ENCODE measurements at places on chromosomes 16 and 17. TPM values are rescaled to one million over a fixed set of nuclear protein-coding genes. Genes with fewer than 3 reads are reported as not detected.

- peak overlapping the region; percentile 70 for H3K27ac ChIP-seq
- no peak overlapping the region for H3K4me3 ChIP-seq
- H3K27me3 ChIP-seq: no peaks in the 10 kb centered on the region
- no peak for DNase-seq
These were observed 87.9 kb upstream of the TOB1 start for GRCh38 chr17:50953831-50954601.

- no peak overlapping the region for H3K4me3 ChIP-seq
- H3K36me3 ChIP-seq: no peaks in the 10 kb centered on the region
- DNase-seq: no peak
These were observed 144.4 kb downstream of the ZNF18 start for GRCh38 chr17:11852912-11853311.

NOXO1 gene
- 2.6 TPM for total RNA-seq

ZDHHC1 gene
- total RNA-seq: 4.8 TPM

SDR42E2 gene
- not detected for total RNA-seq

DNA sequence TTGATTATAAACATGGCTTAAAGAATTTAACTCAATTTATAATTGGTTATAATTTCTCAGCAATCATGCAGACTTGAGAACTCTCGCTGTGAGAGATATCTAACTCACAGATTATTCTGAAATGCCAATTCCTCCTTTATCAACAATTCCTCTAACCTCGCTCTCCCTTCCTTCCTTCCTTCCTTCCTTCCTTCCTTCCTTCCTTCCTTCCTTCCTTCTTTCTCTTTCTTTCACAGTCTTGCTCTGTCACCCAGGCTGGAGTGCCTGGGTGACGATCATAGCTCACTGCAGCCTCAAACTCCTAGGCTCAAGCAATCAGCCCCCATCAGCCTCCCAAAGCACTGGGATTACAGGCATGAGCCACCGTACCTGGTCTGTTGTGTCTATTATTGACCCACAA lies 42.4 kb downstream of the CHD9 start:
- H3K4me1 ChIP-seq: peaks cover 54% of the 10 kb centered on the region
- H3K27ac ChIP-seq: peak overlapping the region; percentile 95
- H3K36me3 ChIP-seq: no peaks in the 10 kb centered on the region
- no peak overlapping the region for H3K4me3 ChIP-seq
- no peaks in the 10 kb centered on the region for H3K27me3 ChIP-seq
- DNase-seq: no peak

MFAP4 gene
- 10.1 TPM for total RNA-seq

HSPB9 gene
- not detected for total RNA-seq

GRCh38 chr17:51435641-51436091 lies 175.3 kb downstream of the UTP18 start:
- H3K4me1 ChIP-seq: peaks cover 18% of the 10 kb centered on the region
- H3K27ac ChIP-seq: no peak overlapping the region
- no peak for DNase-seq

NPIPA7 gene
- 8.5 TPM for total RNA-seq

DNA sequence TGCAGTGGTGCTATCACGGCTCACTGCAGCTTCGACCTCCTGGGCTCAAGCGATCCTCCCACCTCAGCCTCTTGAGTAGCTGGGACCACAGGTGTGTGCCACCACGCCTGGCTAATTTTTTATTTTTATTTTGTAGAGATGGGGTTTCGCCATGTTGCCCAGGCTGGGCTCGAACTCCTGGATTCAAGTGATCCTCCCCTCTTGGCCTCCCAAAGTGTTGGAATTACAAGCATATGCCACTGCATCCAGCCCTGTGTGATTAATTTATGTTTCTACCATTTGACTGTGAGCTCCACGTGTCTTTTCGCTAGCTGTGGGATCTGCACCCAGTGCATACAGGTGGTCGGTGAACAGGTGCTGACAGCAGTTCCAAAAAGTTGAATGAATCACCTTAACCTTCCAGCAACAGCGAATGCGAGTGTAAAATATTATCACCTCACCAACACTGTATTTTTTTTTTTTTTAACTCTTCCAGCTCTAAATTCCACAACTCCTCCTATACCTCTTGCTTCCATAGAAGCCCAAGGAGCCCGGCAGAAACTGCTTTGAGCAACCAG lies 484 bp upstream of the NUDT7 start:
- peaks cover 5% of the 10 kb centered on the region for H3K36me3 ChIP-seq
- DNase-seq: no peak
- peak overlapping the region; percentile 93 for H3K27ac ChIP-seq
- peaks cover 18% of the 10 kb centered on the region for H3K4me1 ChIP-seq

DNA sequence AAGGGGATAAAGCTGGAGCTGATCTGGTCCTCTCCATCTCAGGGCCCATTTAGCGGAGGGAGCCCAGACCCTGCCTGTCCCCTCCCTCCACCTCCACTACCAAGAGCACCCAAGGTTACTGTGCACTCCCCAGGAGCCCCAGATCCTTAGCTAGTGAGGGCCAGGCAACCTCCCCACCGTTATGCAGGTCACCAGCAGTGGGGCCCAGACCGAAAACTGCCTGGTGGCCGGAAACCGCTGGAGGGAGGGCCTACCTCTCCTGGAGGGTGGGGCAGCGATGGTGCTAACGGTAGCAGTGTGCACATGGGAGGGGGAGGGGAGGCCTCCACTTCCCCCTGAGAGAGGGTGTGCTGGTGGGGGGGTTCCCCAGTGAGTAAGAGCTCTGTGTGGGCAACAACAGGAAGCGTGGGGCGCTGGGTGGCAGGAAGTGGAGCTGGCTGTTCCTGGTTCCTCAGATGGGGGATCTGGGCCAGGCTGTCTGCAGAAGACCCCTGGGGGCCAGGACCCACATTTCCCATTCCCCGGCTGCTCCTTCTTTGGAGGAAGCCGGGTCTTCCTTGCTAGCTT lies 4.4 kb downstream of the FMNL1 start:
- peak overlapping the region; percentile 59 for H3K4me3 ChIP-seq
- H3K4me1 ChIP-seq: peaks cover 96% of the 10 kb centered on the region
- DNase-seq: peak; percentile 80
- peak overlapping the region; percentile 95 for H3K27ac ChIP-seq
- H3K36me3 ChIP-seq: no peaks in the 10 kb centered on the region

- peaks cover 34% of the 10 kb centered on the region for H3K27me3 ChIP-seq
- DNase-seq: no peak
- no peaks in the 10 kb centered on the region for H3K36me3 ChIP-seq
- no peak overlapping the region for H3K4me3 ChIP-seq
- no peak overlapping the region for H3K27ac ChIP-seq
These were observed 25.7 kb downstream of the MRM1 start for GRCh38 chr17:36627101-36627500.

DNA sequence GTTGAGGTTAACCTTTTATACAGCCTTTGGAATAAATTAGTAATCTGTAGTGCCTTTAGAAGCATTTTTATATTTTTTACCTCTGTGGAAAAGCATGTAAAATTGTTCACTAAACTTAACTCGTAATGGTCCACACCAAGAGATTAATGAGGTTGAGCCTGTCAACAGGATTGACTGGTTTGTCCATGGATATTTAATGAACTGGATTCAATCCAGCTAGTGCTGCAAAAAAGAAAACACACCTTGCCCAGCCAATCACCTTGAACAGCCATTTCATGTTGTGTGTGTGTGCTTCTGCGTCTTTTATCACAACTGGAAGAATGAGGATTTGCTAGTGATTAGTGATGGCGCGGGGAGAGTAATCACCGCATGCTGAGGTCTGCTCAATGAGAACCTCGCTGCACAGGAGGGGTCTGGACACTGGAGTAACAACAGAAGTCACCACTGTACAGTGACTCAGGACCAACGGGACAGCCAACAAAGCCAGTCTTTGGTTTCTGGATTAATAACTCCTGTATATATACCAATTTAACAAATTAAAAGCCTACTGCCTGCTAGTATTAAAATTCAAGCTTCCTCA lies 33.7 kb downstream of the LITAFD start:
- H3K27ac ChIP-seq: no peak overlapping the region
- no peaks in the 10 kb centered on the region for H3K4me1 ChIP-seq
- H3K36me3 ChIP-seq: peaks cover 25% of the 10 kb centered on the region

TBC1D28 gene
- total RNA-seq: not detected

GRCh38 chr17:45996282-45996937 lies 2.6 kb upstream of the STH start:
- H3K27me3 ChIP-seq: no peaks in the 10 kb centered on the region
- peaks cover 33% of the 10 kb centered on the region for H3K4me1 ChIP-seq
- no peak for DNase-seq
- no peak overlapping the region for H3K4me3 ChIP-seq

- H3K4me3 ChIP-seq: no peak overlapping the region
- H3K36me3 ChIP-seq: no peaks in the 10 kb centered on the region
- DNase-seq: no peak
These were observed 142.4 kb downstream of the TOX3 start for GRCh38 chr16:52404546-52404945.

- no peaks in the 10 kb centered on the region for H3K36me3 ChIP-seq
- H3K27ac ChIP-seq: peak overlapping the region; percentile 86
- H3K4me1 ChIP-seq: peaks cover 7% of the 10 kb centered on the region
- no peaks in the 10 kb centered on the region for H3K27me3 ChIP-seq
These were observed 209.6 kb downstream of the NTN1 start for GRCh38 chr17:9230861-9231260.

PLEKHG4 gene
- 8.7 TPM for total RNA-seq

HOXB4 gene
- total RNA-seq: 0.27 TPM

CCDC144A gene
- total RNA-seq: 0.26 TPM

- H3K4me3 ChIP-seq: no peak overlapping the region
- H3K27me3 ChIP-seq: no peaks in the 10 kb centered on the region
- DNase-seq: no peak
- peaks cover 9% of the 10 kb centered on the region for H3K36me3 ChIP-seq
- peak overlapping the region; percentile 28 for H3K27ac ChIP-seq
These were observed 56.8 kb downstream of the ANKFY1 start for GRCh38 chr17:4206962-4207361.

DNA sequence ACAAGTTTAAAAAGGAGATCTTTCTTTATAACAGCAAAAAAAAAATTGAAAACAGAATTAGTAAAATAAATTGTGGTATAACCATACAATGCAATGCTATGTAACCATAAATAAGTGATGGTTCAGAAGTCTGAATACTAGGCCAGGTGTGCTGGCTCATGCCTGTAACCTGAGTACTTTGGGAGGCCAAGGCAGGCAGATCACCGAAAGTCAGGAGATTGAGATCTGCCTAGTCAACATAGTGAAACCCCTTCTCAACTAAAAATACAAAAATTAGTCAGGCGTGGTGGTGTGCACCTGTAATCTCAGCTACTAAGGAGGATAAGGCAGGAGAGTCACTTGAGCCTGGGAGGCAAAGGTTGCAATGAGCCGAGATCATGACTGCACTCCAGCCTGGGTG lies 34.6 kb downstream of the CCT6B start:
- no peaks in the 10 kb centered on the region for H3K36me3 ChIP-seq
- no peaks in the 10 kb centered on the region for H3K27me3 ChIP-seq
- no peaks in the 10 kb centered on the region for H3K4me1 ChIP-seq
- DNase-seq: no peak
- no peak overlapping the region for H3K4me3 ChIP-seq
- H3K27ac ChIP-seq: no peak overlapping the region

ZNF287 gene
- total RNA-seq: 2.1 TPM

DNA sequence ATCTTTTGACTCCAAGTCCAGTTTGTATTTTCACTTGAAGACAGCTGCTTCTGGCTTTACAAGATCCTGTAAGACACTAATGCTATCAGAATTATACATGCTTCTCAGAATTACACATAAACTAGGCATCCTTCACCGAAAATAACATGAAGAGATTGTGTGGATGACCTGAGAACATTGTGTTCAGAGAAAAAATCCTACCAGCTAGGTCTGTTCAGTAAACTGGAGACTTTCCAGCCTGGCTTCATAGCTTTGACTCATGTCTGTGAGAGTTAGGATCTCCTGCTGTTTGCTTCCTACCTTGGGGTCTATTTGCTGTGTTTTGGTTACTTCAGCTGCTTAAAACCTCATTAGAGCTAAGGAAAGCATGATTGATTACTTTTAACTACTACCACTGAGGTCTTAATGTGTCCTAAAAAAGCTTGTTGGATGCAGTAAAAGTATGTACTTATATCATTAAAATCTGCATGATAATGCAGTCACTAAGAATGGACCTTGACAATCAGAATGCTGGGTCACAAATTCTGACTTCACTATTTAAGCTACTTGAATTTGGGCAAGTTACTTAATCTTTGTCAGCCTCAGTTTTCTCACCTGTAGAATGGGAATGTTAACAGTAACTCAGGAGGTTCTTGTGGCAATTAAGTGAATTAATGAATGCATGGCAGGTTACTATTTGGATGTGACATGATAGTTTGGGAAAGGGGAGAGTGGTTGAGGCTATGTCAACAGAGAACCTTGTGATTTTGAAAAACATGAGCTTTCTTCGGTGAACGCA lies 8.0 kb upstream of the MYH13 start:
- no peak overlapping the region for H3K27ac ChIP-seq
- H3K4me1 ChIP-seq: no peaks in the 10 kb centered on the region
- DNase-seq: no peak
- no peak overlapping the region for H3K4me3 ChIP-seq
- no peaks in the 10 kb centered on the region for H3K36me3 ChIP-seq

DNA sequence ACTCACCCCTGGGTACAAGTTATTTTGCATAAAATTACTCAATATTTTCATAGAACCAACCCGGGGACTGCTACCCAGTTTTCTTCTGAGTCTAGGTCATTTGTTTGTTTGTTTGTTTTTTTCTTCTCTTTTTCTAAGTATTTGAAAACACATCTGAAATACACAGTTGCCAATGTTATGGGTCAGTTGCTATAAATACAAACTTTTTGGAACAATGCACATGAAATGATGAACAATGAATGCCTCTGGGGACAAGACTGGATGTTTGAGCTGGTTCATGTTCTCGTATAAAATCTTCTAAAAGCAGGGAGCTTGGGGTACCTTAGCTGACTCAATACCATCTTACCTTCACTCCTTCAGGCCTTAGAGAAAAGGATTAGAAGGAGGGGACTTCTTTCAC lies 30.5 kb downstream of the TMEM238L start:
- no peaks in the 10 kb centered on the region for H3K27me3 ChIP-seq
- peak overlapping the region; percentile 61 for H3K27ac ChIP-seq
- H3K36me3 ChIP-seq: no peaks in the 10 kb centered on the region

SHISA9 gene
- not detected for total RNA-seq

DNA sequence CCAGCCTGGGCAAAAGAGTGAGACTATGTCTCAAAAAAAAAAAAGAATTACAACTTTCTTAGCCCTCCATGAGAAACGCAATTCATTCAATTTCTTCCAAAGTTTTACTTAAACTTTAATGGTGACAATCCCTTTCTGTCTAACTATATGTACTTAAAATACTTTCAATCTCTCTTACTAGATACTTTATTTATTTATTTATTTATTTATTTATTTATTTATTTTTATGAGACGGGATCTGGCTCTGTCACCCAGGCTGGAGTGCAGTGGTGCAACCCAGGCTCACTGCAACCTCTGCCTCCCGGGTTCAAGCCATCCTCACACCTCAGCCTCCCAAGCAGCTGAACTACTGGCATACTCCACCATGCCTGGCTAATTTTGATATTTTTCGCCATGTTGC lies 108.1 kb downstream of the SPAG9 start:
- no peaks in the 10 kb centered on the region for H3K27me3 ChIP-seq
- no peak overlapping the region for H3K4me3 ChIP-seq
- H3K4me1 ChIP-seq: peaks cover 3% of the 10 kb centered on the region
- DNase-seq: no peak
- peaks cover 75% of the 10 kb centered on the region for H3K36me3 ChIP-seq

- no peak overlapping the region for H3K4me3 ChIP-seq
- no peaks in the 10 kb centered on the region for H3K27me3 ChIP-seq
- H3K27ac ChIP-seq: no peak overlapping the region
- no peaks in the 10 kb centered on the region for H3K36me3 ChIP-seq
- no peak for DNase-seq
These were observed 568.3 kb upstream of the SALL1 start for GRCh38 chr16:51719376-51719775.
